Stimulated activated CD8-positive, alpha-beta memory T cell treated with anti-CD3 and anti-CD28 coated beads, Interleukin-7, amount 100 ng/mL, for 48 hours (primary cell): ENCODE measurements at places on chromosomes 11 and 22.

DNA sequence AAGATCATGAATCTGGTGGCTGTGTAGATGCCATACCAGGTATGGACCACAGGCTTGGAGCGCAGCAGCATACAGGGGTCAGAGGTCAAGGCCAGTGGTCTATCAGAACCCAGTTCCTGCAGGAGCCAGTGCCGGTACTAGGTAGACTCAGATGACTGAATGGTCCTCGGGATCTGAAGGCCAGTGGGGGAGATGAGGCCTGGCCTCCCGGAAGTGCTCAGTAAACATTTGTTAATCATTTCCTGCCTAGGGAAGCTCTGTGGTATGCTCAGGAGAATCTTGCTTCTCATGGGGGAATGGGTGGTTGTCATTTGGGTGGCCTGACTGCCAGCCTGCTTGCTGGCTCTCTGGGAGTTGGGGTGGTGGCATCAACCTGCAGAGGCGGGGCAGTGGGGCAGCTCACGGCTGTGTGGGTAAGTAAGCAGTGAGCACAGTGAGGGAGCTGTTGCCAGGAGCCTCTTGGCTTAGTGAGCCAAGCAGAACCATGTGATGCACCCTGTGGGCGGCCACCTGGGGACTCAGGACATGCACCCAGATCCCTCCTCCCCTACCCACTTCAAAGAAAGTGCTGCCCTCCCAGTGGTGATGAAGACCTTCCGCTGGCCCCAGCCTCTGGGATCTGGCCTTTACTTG is 33.0 kb downstream of the PTPRJ start:
- DNase-seq, result peak; percentile 74

GRCh38 chr22:32917577-32918354 is 116.3 kb downstream of the TIMP3 start:
- no peak for DNase-seq

- DNase-seq, result peak; percentile 62
Observed at GRCh38 chr11:34243600-34244464, 114.0 kb downstream of the ABTB2 start.

- DNase-seq, result no peak
Observed at GRCh38 chr11:113279591-113279990, 34.8 kb upstream of the TTC12 start.

DNA sequence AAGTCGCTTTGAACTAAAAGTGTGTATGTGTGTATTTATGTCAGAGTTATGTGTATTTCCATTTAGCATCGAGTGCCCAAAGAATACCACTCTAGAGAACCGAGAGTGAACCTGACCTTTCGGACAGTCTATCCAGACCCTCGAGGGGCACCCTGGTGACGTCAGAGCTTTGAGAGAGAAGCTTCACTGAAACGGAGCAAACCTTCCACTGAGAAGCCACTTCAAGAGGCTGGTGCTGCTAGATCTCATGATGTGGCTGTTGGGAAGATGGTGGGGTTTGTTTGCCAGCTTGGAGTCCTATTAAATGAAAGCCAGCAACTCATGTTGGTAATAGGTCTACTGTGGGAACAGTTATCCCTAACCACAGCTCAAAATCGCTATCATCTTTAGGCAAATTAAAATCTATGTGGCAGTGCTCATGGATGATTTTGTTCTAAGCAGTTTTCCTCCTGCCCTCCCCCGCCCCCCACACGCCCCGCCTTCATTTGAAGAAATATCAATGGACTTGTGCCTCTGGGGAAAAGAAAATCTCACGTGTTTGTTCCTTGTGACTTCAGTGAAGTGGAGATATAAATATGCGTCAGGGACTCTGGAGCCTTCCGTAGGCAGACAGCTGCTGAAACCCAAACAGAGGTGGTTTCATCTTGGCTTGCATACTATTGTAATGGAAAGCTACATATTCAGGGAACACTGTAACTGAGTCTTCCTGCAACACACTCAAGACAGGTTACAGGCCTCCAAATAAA is 22.4 kb upstream of the C11orf96 start:
- DNase-seq, result no peak

GRCh38 chr11:23680488-23681230 is 816.2 kb upstream of the LUZP2 start:
- no peak for DNase-seq

DNA sequence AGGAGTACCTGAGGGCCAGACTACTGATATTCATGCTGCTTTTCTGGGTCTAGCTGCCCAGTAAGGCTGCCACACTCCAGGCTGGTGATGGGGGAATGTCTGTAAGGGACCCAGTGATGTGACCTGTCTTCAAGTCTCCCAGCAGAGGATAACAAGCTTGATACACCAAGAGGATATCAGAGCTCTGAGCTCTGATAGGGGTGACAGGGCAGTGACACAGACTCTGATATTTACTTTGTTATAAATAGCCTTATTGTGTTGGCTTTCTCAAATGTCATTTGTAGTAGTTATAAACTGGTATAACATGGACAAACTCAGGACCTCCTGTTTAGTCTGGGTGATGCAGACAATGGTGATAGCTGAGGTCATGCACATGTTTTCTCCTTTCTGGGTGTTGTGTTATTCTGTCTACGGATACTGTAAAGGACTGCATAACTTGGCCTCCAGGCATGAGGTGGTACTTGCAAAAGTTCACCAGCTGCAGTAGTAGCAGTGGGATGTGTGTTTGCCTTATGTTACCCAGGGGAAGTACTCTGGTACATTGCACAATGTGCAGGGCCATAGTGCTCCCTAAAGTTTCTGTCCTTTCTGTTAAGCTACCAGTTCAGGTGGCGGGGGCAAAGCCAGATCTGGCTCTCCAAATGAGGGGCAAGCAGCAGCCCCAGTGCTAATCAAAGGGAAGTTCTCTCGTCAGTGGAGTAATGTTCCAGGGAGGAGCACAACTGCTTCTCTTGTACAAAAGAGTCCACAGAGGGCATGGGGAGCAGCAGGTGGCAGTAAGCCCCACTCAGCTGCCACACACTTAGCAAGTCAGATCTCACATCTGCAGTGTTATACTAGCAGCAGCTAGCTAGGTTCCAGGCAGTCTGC is 812.2 kb downstream of the JRKL start:
- no peak for DNase-seq

- DNase-seq, result no peak
Observed at GRCh38 chr22:28425211-28425610, 254.4 kb downstream of the TTC28 start.
